Heart right ventricle (tissue), 16 donors: ENCODE measurements at places on chromosomes 2 and 18. TPM values are rescaled to one million over a fixed set of nuclear protein-coding genes. Genes with fewer than 3 reads are reported as not detected.

GRCh38 chr2:234874347-234875046 is 77.3 kb upstream of the SH3BP4 start:
- H3K27me3 ChIP-seq: no peaks in the 10 kb centered on the region
- H3K4me1 ChIP-seq: no peaks in the 10 kb centered on the region
- H3K36me3 ChIP-seq: no peaks in the 10 kb centered on the region
- no peak overlapping the region for H3K4me3 ChIP-seq
- no peak for DNase-seq

DNA sequence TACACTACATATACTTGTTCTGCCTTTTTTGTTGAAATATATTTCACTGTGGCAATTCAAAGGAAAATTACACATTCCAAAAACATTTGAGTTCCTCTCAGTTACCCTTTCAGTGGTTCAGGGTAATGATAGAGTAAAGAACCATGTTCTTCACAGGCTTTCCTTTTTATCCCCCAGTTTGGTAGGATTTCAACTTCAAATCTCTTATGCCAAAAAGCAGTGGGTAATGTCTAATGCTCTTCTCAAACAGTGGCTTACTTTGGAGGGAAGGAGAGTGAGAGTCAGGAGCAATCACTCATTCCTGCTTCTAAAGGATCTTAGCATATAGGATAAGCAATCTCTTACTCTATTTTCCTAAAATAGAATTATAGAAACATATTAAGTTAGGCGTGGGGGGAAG is 290.6 kb downstream of the ZEB2 start:
- H3K27me3 ChIP-seq: no peaks in the 10 kb centered on the region
- DNase-seq: no peak
- no peak overlapping the region for H3K4me3 ChIP-seq
- no peak overlapping the region for H3K27ac ChIP-seq
- no peaks in the 10 kb centered on the region for H3K36me3 ChIP-seq

DNA sequence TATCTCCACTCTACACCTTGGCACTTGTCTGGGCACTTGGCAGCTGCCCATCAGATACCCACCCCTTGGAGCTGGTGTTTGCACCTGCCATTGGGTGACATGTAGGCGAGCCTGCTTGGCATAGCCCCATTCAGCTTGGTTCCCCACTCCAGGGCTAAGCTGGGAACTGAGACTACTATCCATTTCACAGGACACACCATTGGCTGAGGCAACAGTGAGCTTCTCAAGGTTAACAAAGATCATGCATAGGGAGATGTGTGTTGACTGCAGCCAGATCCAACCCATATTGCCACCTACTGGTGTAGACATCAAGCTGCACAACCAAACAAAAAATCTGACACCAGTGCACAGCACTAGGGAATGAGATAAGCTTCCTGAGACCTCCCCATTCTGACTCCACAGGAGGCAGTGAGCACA is 1389.8 kb upstream of the TMEFF2 start:
- no peaks in the 10 kb centered on the region for H3K36me3 ChIP-seq
- H3K4me3 ChIP-seq: no peak overlapping the region
- no peak for DNase-seq
- no peaks in the 10 kb centered on the region for H3K4me1 ChIP-seq

DNA sequence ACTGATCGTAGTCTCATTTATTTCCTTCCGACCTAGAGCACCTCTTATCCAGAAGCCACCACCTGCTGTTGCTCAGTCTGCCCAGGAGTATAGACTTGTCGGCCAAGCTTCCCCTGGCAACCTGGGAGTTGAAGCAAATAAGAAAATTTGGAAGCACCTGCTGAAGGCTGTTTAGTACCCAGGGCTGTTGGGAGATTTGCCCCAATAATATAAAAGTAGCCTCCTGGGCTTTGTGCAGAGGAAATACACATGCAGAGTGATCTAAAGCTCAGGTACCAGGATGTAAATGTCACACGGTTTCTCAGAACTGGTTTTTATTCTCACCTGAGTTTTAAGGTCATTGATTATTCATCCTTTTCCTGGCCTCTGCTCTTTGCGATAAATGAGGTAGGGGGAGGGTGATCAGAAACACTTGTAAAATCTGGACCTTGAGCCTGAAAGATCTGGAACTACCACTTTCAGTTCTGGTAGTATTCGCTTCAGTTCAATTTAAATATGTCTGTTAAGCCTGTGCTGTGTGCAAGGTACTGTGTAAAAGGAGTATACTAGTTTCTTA is 789 bp upstream of the COX7A2L start:
- H3K4me3 ChIP-seq: peak overlapping the region; percentile 100
- no peaks in the 10 kb centered on the region for H3K27me3 ChIP-seq
- H3K4me1 ChIP-seq: peaks cover 37% of the 10 kb centered on the region
- no peak for DNase-seq

GRCh38 chr2:207896525-207897285 is 127.0 kb upstream of the FZD5 start:
- H3K4me3 ChIP-seq: no peak overlapping the region
- H3K4me1 ChIP-seq: peaks cover 9% of the 10 kb centered on the region
- H3K27me3 ChIP-seq: no peaks in the 10 kb centered on the region
- peaks cover 21% of the 10 kb centered on the region for H3K36me3 ChIP-seq
- no peak for DNase-seq
- no peak overlapping the region for H3K27ac ChIP-seq

- no peak overlapping the region for H3K27ac ChIP-seq
- H3K4me1 ChIP-seq: no peaks in the 10 kb centered on the region
- H3K4me3 ChIP-seq: no peak overlapping the region
- no peaks in the 10 kb centered on the region for H3K27me3 ChIP-seq
Measured at GRCh38 chr2:216385478-216385877, 13.2 kb upstream of the MARCHF4 start.

DNA sequence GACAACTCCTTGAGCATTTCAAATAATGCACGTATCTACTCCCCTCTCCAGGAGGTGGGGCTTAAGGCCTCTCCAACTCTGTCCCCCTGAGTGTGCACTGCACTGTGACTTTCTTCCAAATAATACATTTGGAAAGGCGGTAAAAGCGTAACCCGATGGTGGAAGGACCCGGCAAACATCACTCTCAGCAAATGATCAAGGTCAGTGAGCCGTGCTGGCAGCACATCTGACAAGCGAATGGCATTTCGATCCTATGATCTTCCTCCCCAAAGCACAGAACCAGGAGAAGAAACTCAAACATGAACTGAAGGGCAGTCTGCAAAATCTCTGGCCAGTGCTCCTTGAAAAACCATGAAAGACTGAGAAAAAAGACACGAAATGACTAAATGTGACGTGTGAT is 208.7 kb downstream of the TWIST2 start:
- H3K27me3 ChIP-seq: no peaks in the 10 kb centered on the region
- H3K27ac ChIP-seq: no peak overlapping the region
- no peaks in the 10 kb centered on the region for H3K4me1 ChIP-seq
- no peak for DNase-seq
- H3K4me3 ChIP-seq: no peak overlapping the region
- no peaks in the 10 kb centered on the region for H3K36me3 ChIP-seq

DNA sequence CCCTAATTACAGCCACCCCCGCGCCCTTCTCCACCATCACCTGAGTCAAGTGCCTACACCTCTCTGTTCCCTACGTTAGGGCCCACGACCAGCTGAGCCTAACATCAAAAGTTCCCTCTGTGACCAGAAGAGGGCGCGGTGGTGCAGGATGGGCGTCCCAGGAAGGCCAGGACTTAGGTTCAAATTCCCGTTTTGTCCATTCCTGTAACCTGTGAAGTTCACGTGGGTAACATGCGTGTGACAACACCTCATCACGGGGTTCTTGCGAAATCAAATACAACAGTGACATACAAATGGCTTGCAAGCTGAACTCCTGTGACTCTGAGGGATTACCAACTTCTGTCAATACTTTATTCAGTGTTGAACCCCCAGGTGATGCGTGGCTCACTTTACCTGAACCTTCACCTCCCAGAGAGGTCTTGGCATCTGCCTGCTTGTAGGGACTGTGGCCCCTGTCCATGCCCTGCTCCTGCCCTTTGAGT is 207.9 kb downstream of the ARL4C start:
- peak; percentile 71 for DNase-seq
- no peaks in the 10 kb centered on the region for H3K27me3 ChIP-seq
- no peak overlapping the region for H3K4me3 ChIP-seq
- no peak overlapping the region for H3K27ac ChIP-seq
- H3K4me1 ChIP-seq: peaks cover 9% of the 10 kb centered on the region

GRCh38 chr2:57936216-57936615 is 110.4 kb upstream of the VRK2 start:
- H3K27ac ChIP-seq: no peak overlapping the region
- no peak overlapping the region for H3K4me3 ChIP-seq
- DNase-seq: no peak

GRCh38 chr2:51722311-51722710 is 690.4 kb upstream of the NRXN1 start:
- H3K4me1 ChIP-seq: no peaks in the 10 kb centered on the region
- no peak for DNase-seq
- H3K27me3 ChIP-seq: no peaks in the 10 kb centered on the region
- no peak overlapping the region for H3K4me3 ChIP-seq

DNA sequence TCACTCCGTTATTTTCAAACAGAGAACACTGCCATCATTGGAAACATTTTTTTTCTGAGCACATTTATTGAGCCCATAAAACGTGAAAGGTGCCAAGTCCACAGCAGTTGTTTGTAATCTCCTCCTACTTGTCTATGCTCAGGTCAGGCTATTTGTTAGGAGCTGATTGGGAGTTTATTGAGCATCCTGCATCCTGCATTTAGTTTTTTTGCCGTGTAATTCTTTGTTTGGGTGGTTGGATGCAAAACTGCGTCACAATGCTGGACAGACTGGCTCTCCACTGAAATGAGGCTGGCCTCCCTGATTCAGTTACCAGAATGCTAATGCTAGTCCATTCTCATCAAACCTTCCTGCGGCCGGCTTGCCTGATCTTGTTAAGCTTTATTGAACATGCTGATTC is 71.4 kb downstream of the RAPGEF4 start:
- DNase-seq: no peak
- no peaks in the 10 kb centered on the region for H3K27me3 ChIP-seq

DNA sequence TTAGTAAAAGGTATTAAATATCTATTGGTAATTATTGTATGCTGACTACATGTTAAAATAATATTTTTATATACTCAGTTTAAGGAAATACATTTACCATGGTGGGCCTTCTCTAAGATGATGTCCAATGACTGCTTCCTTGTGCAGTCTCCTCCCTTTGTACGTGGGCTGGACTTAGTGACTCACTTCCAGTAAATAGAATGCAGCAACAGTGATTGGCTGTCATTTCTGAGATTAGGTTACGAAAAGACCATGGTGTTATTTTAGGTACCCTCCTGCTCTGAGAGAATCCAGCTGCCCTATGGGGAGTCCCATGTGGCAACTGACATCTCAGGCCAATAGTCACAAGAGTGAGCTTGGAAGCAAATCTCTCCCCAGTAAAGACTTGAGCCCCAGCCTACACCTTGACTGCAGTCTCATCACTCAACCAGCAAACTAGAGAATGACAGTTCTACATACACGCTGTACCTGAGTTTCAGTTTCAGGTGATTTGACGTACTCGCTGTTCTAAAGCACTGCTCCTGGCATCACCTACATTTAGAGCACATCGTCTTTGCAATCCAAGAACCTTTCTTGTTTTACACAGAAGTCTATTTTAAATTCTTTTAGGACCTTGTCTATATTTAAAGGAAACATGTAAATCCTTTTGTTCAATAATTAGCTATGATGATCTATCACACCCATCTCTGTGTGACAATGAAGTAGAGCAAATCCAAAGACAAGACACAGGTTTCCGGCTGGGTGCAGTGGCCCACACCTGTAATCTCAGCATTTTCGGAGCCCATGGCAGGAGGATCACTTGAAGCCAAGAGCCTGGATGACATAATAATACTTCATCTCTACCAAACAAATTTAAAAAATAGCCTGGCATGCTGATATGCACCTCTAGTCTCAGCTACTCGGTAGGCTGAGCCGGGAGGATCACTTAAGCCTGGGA is 87.2 kb downstream of the COBLL1 start:
- H3K27me3 ChIP-seq: no peaks in the 10 kb centered on the region
- no peak overlapping the region for H3K4me3 ChIP-seq
- peaks cover 38% of the 10 kb centered on the region for H3K4me1 ChIP-seq
- DNase-seq: no peak

GRCh38 chr2:17311771-17312511 is 206.3 kb downstream of the RAD51AP2 start:
- no peak overlapping the region for H3K4me3 ChIP-seq
- no peak overlapping the region for H3K27ac ChIP-seq
- H3K4me1 ChIP-seq: no peaks in the 10 kb centered on the region
- no peaks in the 10 kb centered on the region for H3K36me3 ChIP-seq
- no peaks in the 10 kb centered on the region for H3K27me3 ChIP-seq
- no peak for DNase-seq

DNA sequence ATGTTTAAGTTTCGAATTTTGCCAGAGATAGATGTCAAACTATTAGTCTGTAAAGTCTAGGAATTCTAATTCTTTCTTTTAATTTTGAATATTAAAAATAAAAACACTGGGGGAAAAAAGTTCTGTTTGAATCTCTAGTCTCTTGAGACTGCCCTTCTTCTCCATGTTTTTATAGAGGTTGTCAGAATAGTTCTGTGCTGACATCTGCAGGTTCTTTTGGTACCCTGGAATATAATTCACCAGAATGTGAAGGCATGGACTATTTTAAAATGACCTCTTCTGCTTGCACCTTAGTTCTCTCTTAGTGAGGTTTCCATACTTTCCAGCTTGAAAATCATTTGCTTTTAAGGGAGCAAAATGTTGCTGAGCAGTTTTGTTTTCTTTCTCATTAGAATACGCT is 121.0 kb upstream of the MSTN start:
- no peak overlapping the region for H3K27ac ChIP-seq
- no peaks in the 10 kb centered on the region for H3K36me3 ChIP-seq
- H3K4me1 ChIP-seq: peaks cover 46% of the 10 kb centered on the region
- no peak overlapping the region for H3K4me3 ChIP-seq

DNA sequence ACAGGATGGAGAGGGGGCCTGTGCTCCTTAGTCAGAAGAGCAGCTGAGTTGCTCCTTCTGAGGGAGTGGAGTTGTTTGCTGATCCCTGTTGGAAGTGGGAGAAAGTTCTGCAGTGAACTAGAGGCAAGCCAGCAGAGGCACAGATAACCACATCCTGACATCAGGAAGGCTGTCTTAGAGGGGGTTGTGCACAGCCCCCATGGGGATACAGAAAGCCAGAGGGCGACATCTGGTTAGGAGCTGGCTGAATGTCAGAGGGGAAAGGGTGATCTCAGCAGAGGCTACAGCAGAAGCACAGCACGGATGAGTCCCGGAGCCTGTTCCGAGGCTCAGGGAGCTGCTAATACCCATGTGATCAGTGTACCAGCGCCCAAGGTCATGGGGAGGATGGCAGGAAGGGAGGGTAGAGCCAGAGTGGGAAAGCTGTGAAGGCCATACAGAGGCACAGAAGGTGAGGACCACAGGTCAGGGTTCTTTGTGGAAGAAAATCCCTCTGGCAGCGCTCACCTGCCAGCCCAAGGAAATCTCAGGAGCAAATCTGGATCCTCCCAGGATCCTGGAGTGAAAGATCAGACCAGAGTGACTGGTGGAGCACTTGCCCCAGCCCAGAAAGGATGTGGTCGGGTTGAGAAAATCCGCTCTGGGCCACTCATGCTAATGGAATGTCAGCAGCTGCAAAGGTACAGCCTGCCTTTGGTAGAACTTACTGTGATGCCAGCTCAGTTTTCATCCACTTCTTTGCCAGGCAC is 111.8 kb downstream of the STPG4 start:
- peak; percentile 78 for DNase-seq
- peaks cover 50% of the 10 kb centered on the region for H3K4me1 ChIP-seq
- H3K4me3 ChIP-seq: no peak overlapping the region
- no peaks in the 10 kb centered on the region for H3K36me3 ChIP-seq
- H3K27me3 ChIP-seq: no peaks in the 10 kb centered on the region

The GPBAR1 gene
- total RNA-seq: 1.6 TPM

The LOXL3 gene
- 2.2 TPM for total RNA-seq

The DQX1 gene
- total RNA-seq: not detected

The CPO gene
- total RNA-seq: not detected

The ZSWIM2 gene
- total RNA-seq: not detected

The CFAP53 gene
- total RNA-seq: 0.15 TPM

The ITGB6 gene
- total RNA-seq: 1.2 TPM

The C2orf66 gene
- not detected for total RNA-seq

The UNC50 gene
- 25.8 TPM for total RNA-seq

The IGFBP5 gene
- total RNA-seq: 108 TPM

The MTLN gene
- 159 TPM for total RNA-seq
